Sigmoid colon (tissue), 7 donors: ENCODE measurements at places on chromosomes 7 and 10.

DNA sequence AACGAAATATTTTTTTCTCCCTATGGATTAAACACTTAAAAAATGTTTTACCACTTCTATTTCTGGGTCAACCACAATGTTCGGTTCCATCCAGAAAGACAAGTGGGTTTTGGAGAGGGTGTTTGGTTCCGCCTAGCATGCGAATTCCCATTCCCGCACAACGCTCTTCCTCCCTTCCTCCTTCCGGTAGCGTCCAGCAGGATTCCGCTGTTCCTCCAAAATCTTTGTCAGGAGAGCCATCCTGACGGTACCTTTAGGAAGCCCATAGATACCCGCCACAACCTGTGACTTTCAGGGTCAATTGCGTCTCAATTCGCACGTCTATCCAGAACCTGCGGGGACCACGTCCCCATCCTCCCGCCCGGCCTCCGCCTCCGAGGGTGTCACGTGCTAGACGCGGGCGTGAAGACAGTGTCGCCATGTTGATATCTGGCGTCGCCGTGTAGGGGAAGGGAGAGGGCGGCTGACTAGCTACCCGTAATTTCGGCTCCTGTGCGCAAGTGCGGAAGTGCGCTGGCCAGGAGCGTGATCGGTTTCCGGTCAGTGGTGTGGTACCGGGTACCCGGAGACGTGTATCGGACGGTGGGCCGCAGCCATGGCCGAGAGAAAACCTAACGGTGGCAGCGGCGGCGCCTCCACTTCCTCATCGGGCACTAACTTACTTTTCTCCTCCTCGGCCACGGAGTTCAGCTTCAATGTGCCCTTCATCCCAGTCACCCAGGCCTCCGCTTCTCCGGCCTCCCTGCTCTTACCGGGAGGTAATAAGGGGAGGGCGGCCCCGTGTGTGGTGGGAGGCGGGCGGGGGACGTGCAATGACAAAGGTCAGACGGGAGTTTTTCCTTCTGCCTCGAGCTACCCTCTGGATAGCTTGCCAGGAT, at the start of gene SEC23IP:
TSS of gene SEC23IP (plus strand) at position 543 of the 878 bp plus-strand sequence. CDS start at position 596, 53 bp downstream.
- H3K36me3 ChIP-seq: peaks cover 6% of the 10 kb centered on the region
- peak within 1 kb of the TSS; percentile 96 for H3K4me3 ChIP-seq
- H3K27me3 ChIP-seq: no peaks in the 10 kb centered on the region
- no peaks in the 10 kb centered on the region for H3K4me1 ChIP-seq
- H3K27ac ChIP-seq: peak within 1 kb of the TSS; percentile 86

- no peaks in the 10 kb centered on the region for H3K27me3 ChIP-seq
- H3K4me3 ChIP-seq: no peak overlapping the region
- no peak for DNase-seq
- H3K4me1 ChIP-seq: peaks cover 3% of the 10 kb centered on the region
These were observed 6.2 kb downstream of the RHBDD2 start for GRCh38 chr7:75885036-75885435.

GRCh38 chr7:43114458-43114780, 2.0 kb downstream of the HECW1 start:
- H3K4me3 ChIP-seq: no peak overlapping the region
- DNase-seq: no peak
- H3K36me3 ChIP-seq: no peaks in the 10 kb centered on the region
- H3K27ac ChIP-seq: no peak overlapping the region
- peaks cover 54% of the 10 kb centered on the region for H3K27me3 ChIP-seq

GRCh38 chr7:91462316-91462715, 198.1 kb downstream of the FZD1 start:
- no peaks in the 10 kb centered on the region for H3K4me1 ChIP-seq
- H3K4me3 ChIP-seq: no peak overlapping the region
- H3K27me3 ChIP-seq: no peaks in the 10 kb centered on the region
- DNase-seq: no peak

DNA sequence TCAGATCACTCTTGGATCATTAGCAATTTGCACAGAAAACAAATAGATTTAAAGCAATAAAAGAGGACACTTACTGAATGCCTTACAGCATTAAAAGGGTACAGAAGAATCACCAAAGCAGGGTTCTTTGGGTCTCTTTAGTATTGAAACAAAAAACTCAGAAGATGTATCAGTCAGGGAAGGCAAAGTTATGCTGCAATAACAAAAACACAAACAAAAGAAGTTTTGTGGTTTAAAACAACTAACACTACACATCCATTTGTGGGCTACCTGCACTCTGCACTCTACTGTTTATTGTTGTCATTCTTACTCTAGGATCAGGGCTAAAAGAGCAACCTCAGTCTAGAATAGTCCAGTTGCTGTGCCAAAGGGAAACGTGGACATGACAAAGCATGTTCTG, 216.4 kb downstream of the GPAM start:
- no peak for DNase-seq
- H3K4me3 ChIP-seq: no peak overlapping the region
- H3K36me3 ChIP-seq: no peaks in the 10 kb centered on the region
- no peak overlapping the region for H3K27ac ChIP-seq
- no peaks in the 10 kb centered on the region for H3K27me3 ChIP-seq
- H3K4me1 ChIP-seq: no peaks in the 10 kb centered on the region

DNA sequence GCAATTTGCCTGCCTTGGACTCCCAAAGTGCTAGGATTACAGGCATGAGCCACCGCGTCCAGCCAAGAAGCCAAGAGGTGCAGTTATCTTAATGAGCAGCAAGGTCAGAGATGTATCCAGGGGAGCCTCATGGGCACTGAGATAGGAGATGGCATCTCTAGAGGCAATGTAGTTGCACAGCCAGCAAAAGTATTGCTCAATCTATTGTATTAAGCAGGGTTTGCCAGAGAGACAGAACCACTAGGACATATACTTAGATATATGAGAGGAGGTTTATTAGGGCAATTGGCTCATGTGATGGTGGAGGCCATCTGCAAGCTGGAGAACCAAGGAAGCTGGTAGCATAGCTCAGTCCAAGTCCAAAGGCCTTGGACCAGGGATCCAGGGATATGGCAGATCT, 16.3 kb upstream of the VPS26A start:
- no peaks in the 10 kb centered on the region for H3K4me1 ChIP-seq
- no peaks in the 10 kb centered on the region for H3K27me3 ChIP-seq
- H3K27ac ChIP-seq: no peak overlapping the region
- H3K4me3 ChIP-seq: no peak overlapping the region
- no peak for DNase-seq

DNA sequence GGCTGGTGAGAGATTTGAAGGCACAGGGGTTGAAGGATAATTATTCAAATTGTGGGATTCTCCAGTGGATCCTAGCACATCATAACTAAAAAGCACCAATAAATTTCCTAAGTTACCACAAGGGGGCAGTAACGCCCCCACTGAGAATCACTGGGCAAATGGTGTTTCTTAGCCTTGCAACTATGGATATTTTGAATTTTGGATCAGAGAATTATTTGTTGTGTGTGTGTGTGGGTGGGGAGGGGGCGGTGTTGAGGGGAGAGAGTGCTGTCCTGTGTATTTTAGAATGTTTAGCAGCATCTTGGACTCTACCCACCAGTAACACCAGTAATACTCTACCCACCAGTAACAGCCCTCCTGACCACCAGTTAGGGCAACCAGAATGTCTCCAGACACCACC, 63.3 kb upstream of the PRKG1 start:
- H3K4me3 ChIP-seq: no peak overlapping the region
- H3K4me1 ChIP-seq: peaks cover 7% of the 10 kb centered on the region
- no peak for DNase-seq
- no peak overlapping the region for H3K27ac ChIP-seq
- no peaks in the 10 kb centered on the region for H3K36me3 ChIP-seq

DNA sequence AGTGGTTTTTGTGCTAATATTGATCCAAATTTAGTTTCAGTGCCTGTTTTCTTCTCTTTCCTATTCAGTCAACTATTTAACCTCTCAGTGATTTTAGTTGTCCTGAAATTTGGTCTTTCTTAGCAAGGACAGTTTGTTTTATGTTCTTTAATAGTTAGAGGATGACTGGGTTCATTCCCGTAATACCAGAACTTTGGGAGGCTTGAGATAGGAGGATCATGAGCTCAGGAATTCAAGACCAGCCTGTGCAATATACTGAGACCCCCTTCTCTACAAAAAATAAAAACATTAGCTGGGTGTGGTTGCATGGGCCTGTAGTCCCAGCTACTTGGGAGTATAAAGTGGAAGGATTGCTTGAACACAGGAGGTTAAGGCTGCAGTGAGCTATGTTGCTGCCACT, 148.3 kb downstream of the EXOC4 start:
- no peaks in the 10 kb centered on the region for H3K27me3 ChIP-seq
- H3K4me1 ChIP-seq: peaks cover 14% of the 10 kb centered on the region
- no peak for DNase-seq
- H3K36me3 ChIP-seq: no peaks in the 10 kb centered on the region
- H3K27ac ChIP-seq: no peak overlapping the region
- no peak overlapping the region for H3K4me3 ChIP-seq

DNA sequence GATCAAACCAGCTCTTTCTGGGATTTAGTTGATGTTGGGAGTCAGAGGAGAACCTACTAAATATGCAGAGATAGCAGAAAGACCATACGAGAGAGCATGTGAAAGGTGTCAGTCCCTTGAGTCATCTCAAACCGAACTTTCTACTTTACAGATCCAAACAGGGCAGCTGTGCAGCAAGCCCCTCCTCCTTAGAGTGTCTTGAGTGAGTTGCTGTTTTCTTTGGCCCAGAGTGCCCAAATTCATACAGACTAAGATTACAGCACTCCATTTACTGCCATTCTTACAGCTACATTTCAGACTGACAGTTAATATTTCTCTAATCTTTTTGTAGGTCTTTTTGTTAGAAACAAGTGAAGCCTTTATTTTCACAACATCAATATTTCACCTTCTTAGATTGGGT, 53.4 kb downstream of the NRCAM start:
- DNase-seq: no peak
- H3K27ac ChIP-seq: no peak overlapping the region
- no peaks in the 10 kb centered on the region for H3K27me3 ChIP-seq
- no peaks in the 10 kb centered on the region for H3K4me1 ChIP-seq
- H3K4me3 ChIP-seq: no peak overlapping the region
- no peaks in the 10 kb centered on the region for H3K36me3 ChIP-seq

DNA sequence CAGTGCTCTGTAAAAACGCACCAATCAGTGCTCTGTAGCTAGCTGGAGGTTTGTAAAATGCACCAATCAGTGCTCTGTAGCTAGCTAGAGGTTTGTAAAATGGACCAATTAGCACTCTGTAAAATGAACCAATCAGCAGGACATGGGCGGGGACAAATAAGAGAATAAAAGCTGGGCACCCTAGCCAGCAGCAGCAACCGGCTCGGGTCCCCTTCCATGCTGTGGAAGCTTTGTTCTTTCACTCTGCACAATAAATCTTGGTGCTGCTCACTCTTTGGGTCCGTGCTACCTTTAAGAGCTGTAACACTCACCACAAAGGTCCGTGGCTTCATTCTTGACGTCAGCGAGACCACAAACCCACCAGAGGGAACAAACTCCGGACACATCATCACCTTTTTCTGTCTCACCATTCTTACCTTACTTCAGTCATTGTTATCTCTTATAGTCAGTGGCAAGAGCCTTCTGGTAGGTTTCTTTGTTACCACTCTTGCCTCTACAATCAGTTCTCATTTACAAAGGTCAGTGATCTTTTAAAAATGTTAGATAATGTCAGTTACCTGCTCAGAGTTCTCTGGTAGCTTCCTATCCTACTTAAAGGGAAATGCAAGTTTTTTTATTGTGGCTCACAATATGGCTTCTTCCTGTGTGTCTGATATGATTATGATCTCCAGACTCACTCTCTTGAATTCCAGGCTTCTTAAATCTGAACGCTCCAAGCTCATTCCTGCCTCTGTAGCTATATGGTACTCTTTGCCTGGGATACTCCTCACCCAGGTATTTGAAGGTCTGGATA, 4.5 kb downstream of the STAM start:
- H3K4me3 ChIP-seq: no peak overlapping the region
- no peaks in the 10 kb centered on the region for H3K27me3 ChIP-seq
- peaks cover 18% of the 10 kb centered on the region for H3K4me1 ChIP-seq
- H3K36me3 ChIP-seq: no peaks in the 10 kb centered on the region
- DNase-seq: no peak

DNA sequence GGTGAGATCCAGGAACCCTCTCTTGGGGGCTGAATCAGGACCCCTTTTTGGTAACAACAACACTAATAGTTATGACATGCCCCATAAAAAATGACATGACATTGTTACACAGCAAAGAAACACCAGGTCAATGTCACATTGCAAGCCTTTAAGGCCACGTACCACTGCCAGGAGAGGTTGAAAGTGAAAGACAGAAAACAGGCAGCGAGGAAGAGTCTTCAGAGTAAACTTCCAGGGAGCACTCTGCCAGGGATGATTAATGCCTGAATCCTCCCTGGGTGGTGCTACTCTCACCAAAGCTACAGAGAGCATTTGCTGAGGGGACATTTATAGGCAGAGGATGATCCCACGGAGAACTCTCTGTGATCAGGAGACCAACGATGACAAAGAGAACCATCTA, 551.6 kb downstream of the CALN1 start:
- no peak overlapping the region for H3K27ac ChIP-seq
- no peak overlapping the region for H3K4me3 ChIP-seq
- no peaks in the 10 kb centered on the region for H3K36me3 ChIP-seq
- DNase-seq: no peak
- no peaks in the 10 kb centered on the region for H3K4me1 ChIP-seq

GRCh38 chr10:133329491-133330202, 7.0 kb downstream of the CALY start:
- peak; percentile 88 for DNase-seq
- H3K27ac ChIP-seq: no peak overlapping the region
- peaks cover 28% of the 10 kb centered on the region for H3K4me1 ChIP-seq
- peak overlapping the region; percentile 31 for H3K4me3 ChIP-seq
- H3K27me3 ChIP-seq: peaks cover 71% of the 10 kb centered on the region
- H3K36me3 ChIP-seq: no peaks in the 10 kb centered on the region

- H3K27ac ChIP-seq: no peak overlapping the region
- H3K4me3 ChIP-seq: no peak overlapping the region
- H3K4me1 ChIP-seq: no peaks in the 10 kb centered on the region
- H3K36me3 ChIP-seq: no peaks in the 10 kb centered on the region
- DNase-seq: no peak
These were observed 161.6 kb upstream of the PRSS1 start for GRCh38 chr7:142587578-142588191.

GRCh38 chr10:16483241-16483917, 38.3 kb downstream of the C1QL3 start:
- H3K36me3 ChIP-seq: no peaks in the 10 kb centered on the region
- DNase-seq: no peak
- no peak overlapping the region for H3K4me3 ChIP-seq
- H3K27ac ChIP-seq: no peak overlapping the region
- no peaks in the 10 kb centered on the region for H3K4me1 ChIP-seq
- no peaks in the 10 kb centered on the region for H3K27me3 ChIP-seq

DNA sequence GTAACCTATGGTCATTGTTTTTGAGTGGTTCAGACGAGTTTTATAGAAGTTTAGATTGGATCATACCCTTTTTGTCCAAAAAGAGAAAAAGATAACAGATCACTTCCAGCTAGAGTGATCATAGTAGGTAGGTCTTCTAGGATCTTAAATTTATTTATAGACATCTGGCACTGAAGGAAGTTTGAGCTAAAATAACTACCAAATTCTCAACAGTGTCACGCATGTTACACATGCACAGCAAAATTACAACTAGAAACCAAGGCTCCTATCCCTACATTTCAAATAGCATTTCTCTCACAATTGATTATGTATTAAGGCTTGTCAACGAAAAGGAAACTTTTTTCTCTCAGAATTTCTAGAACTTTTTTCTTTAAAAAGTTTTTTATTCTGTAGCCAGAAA, 2.3 kb downstream of the CALU start:
- H3K27me3 ChIP-seq: no peaks in the 10 kb centered on the region
- no peak overlapping the region for H3K4me3 ChIP-seq
- H3K36me3 ChIP-seq: peaks cover 5% of the 10 kb centered on the region
